ENCODE measurements at places on chromosomes 13 and 19.

DNA sequence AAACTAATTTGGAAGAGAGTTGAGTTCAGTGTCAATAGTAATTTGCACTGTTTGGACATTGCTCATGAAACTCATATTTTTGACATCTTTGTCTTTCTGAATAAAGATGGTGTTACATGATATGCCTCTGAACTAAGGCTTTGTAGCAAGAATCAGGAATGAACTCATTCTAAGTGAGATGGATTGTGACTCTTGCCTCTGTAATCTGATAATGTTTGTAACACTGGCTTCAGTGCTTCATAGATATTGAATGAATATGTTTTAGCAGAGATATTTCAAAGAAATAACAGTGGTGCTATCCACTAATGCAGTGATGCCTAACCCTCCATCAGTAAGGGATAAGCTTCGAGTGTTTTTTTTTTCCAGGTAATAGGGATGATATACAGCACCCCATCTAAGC lies 32.9 kb downstream of the TEX26 start:
- no peak for DNase-seq

- DNase-seq, result no peak
These were observed 257.8 kb downstream of the ENOX1 start for GRCh38 chr13:43528992-43529391.

DNA sequence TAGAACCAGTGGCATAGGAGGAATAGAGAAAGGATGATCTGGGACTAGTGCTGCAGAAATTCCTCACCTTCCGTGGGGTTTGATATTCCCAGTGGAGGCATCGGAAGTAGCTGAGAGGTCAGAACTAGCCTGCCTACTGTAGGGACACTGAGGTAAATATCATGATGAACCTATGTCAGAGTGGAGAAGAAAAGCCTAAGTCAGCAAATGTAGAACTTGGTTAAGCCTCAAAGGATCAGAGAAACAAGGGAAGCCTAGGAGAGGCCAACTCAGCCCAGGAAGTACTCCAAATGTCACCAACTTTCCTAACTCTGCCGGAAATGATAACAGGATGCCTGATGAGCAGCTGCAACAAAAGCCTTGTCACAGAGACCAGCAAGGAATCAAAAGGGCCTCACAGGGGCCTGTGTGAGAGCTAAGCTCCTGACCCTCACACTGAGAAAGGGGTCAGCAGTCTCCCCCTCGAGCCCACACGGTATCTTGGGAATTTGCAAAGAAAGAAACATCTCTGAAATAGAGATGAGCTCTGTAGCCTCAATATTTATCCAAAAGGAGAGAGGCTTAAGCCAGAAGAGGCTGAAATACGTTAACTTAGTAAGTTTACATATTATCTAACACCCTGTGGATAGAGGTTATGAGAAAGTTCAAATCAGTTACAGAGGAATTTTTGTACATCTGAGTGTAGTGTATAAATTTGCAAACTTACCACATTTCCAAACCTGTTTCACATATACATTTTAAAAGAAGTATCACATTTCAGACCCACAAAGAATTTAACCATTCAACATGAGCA lies 1064.3 kb downstream of the DIAPH3 start:
- no peak for DNase-seq

- no peak for DNase-seq
These were observed 14.6 kb downstream of the YIPF2 start for GRCh38 chr19:10913716-10914340.

GRCh38 chr19:13010038-13010991 lies 15.0 kb downstream of the NFIX start:
- DNase-seq, result no peak

- DNase-seq, result no peak
These were observed 303.3 kb downstream of the POU4F1 start for GRCh38 chr13:78299832-78300623.

DNA sequence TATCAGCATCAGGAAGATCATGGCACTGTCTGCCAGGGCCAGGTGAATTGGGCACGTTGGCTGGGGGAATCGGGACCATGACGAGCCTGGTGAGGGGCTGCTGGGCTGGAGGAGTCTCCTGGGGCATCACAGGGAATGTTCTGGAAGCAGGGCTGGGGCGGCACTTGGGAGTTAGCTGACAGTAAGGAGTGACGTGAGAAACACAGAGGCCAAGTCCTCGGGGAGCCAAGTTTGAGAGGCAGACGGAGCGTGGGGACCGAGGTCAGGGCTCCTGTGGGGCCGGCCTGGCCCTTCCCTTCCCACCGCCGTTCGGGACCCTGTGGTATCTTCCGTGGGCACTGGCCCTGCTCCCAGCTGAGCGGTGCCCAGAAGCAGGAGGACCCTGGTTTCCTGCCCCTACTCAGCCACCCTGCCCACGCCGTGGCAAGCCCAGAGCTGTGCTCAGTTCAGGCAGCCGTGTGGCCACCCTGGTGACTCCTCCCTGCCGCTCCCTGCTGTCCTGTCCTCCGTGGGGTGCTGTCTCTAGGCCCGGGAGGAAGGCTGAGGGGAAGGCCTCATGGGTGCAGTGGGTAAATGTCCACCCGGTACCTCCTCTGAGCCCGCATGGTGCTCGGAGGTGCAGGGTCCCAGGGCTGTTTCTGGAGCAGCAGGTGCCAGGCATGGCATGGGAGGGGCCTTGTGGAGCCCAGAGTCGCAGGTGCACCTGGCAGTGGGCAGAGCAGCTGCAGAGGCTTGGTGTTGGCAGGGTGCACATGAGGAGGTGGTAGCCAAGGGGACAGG lies 25.2 kb downstream of the CRTC1 start:
- DNase-seq, result no peak

DNA sequence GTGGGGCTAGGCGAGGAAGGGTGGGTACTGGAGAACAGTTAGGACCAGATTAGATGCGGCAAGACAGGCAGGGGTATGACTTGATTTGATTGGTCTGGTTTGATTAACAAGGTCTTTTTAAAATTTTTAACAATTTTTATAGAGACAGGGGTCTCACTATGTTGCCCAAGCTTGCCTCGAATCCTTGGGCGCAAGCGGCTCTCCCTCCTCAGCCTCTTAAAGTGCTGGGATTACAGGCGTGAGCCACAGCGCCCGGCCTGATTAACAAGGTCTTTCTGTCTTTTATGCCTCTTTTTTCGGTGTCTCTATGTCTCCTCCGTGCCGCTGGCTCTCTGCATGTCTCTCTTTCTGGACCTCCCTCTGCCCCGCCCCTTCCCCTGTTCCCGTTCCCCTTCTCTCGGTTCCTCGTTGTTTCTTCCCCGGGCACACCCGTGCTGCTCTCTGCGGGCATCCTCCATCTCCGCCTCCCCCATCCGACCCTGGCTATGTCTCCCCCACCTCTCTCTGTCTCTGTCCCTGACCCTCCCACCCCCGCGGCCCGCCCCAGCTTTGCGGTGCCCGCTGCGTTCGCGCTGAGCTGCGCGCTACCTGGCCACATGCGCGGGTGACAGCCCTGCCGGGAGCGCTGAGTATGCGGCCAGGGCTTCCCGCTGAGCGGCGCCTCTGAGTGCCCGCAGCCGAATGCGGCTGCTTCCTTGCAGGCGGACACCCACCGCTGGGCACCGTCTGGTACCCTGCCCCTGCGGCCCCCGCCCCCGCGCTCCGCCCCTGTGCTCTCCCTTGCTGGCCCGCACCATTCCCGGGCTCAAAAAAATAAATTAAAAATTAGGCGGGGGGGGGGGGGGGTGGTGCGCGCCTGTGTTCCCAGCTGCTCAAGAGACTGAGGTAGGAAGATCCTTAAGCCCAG lies 8.1 kb upstream of the SDHAF1 start:
- DNase-seq, result peak; percentile 61

DNA sequence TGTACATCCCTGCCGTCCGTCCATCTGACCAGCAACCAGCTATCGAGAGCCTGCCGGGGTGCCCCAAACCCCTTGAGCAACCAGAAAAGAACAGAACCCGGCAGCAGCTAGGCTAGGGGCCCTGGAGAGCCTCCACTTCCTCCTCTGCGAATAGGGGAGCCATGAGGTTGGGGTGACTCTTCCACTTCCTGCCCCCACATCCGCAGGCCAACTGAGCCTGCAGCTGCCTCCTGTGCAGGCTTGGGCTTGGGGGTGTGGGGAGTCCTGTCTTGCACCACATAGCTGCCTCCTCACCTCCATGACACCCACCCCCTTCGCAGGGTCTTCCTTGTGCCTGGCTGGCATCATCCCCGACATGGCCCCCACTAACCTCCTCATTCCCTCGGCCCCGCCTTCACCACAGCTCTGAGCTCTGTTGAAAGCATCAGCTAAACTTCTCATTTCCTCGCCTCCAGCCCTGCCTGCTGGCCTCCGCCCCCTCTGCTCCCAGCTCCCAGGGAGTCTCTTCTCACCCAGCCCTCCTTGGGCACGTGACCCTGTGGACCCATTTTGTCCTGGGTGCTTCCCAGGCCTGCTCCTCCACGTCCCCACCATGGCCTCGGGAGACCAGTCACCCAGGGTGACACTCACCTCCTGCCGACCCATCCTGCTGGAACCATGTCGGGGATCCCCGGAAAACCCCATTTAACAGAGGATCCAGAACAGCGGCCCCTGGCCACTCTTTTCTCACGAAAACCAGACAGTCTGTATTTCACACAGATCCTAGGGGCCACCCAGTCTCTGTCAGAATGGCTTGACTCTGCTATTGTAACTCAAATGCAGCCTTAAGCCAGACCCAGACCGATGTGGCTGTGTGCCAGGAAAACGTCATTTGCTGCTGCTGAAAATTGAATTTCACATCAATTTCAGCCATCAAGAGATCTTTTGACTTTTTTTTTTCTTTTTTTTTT lies 50.4 kb downstream of the MYO9B start:
- DNase-seq, result peak; percentile 96

DNA sequence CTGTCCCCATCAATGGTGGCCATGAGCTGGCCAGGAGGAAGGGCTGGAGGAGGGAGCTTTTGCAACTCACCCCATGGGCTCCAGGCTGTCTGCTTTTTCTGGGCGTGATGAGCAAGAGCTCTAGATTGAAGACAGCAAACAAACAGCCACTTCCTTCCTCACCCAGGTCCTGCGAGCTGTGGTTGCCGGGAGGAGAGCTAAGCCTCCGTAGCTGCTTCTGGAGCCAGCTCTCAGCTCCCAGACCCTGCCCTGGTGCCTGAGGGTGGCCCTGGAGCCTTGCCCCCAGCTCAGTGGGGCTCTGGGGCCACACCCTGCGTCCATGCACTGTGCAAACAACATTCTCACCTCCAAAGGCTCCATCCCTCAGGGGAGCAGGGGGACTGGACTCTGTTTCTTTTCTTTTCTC lies 6.2 kb downstream of the MYO1F start:
- DNase-seq, result peak; percentile 16

DNA sequence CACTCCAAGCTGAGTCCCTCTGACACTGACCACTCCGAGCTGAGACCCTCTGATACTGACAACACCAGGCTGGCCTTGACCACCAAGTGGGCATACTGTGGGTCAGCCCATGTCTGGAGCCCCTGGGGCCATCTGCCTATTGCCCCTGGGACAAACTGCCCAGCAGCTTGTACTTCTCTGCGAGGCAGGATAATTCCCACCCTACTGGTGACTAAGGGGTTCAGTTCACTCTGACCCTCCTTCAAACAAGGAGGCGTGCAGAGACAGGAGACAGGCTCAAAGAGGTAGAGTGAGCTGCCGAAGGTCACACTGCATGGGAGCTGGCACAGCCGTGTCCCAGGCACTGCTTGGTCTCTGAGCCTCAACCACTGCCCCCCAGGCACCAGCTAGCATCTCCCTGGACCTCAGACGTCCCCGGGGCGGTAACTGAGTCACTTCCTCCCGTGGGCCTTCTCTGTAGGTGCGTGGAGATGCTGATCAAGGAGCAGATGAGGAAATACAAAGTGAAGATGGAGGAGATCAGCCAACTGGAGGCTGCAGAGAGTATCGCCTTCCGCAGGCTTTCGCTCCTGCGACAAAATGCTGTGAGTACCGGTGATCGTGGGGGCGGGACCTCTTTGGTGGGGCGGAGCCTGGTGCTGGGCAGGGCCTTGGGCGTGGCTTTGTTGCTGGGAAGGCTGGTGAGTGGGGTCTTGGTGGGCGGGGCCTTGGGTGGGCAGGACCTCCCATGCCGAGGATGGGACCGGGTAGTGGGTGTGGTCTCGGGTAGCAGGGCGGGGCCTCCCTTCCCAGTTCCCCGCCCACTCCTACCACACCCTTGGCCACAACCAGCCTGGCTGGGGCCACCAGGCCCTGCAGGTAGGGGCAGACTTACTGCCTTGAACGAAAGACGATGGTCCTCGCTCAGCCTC lies 5.8 kb upstream of the USE1 start:
- DNase-seq, result no peak

DNA sequence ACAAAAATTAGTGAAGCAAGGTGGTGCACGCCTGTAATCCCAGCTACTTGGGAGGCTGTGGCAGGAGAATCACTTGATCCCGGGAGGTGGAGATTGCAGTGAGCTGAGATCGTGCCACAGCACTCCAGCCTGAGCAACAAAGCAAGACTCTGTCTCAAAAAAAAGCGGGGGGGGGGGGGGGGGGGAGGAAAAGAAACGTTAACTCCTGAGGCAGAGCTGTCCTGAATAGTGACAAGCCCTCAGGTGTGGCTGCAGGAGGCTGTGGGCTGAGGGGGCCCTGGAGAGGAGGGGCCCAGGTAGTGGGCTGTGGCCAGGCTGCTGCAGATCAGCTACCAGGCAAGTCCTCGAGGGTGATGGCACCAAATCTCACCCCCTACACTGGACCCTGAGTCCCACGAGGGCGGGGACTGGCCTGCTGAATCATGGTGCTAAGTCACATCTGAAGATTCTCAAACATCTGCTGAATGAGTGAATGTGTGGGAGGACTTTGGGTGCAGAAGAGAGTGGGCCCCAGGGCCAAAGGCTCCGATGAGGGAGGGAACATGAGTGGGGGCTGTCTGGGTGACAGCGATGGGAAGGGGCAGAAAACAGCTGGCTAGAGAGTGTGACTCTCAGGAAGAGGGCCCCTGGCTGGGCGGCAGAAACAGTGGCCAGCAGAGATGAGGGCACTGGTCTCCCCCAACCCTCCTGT lies 24.6 kb upstream of the ATP1A3 start:
- DNase-seq, result no peak

DNA sequence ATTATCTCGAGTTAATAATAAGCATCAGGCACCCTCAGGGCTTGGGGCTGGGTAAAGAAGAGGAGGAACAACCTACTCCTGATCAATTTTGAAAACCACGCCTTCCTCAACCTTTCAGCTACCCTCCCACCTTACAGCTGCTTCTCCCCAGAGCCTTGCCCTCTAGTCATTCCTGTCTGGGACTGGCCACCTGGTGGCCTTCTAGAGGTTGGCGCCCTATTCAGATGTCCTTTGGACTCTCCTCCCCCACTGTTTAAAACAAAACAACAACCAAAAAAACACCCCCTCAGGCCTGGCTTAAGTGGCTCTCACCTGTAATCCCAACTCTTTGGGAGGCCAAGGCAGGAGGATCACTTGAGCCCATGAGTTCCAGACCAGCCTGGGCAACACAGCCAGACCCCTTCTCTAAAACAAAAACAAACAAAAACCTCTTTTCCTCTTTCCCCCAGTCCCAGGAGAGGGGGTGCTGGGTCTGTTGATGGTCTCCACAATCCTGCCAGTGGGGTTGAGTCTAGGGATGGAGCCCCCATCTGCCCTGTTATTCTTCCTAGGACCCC lies 62.3 kb downstream of the CCDC70 start:
- DNase-seq, result no peak

DNA sequence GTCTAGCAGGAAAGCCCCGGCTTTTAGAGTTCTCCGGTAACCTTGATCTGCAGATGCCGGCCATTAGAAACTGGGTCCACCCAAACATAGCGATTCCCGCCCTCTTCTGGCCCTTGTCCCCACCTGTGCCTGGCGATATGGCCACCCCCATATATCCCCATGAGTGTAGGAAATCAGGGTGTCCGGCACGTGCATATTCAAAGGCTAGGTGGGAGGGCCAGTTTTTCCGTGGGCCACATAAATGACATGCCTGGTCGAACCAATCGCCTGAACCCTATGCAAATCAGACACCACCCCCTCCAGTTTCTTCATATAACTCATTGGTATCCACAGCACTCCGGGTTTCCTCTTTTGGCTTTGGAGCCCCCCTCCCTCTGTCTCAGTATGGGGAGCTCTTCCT lies 37.4 kb downstream of the ERICH4 start:
- DNase-seq, result no peak

- no peak for DNase-seq
These were observed 141.1 kb downstream of the TNFRSF19 start for GRCh38 chr13:23711355-23711754.
